ENCODE measurements at places on chromosomes 13 and 19.

DNA sequence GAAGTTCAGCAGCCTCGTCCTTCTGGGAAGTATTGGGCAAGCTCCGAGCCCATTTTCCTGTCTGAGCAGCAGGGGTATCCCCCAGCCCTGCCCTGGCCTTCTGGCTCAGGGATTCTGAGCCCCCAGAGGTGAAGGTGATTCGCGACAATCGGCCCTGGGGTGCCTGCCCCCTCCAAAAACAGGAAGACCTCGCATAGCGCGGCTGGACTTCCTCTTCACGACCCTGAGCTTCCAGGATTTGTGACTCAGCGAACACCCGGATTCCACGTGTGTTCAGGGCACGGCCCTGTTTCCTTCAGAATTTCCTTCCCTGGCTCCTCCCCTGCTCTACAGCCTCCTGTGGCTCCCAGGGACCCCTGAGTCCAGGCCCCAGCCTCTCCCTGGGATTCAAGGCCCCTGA, at the start of gene SEMA6B:
Gene SEMA6B (minus strand): TSS at position 116 of the 400 bp plus-strand sequence. CDS start 1,227 bp downstream, outside the sequence.
- DNase-seq: no peak

DNA sequence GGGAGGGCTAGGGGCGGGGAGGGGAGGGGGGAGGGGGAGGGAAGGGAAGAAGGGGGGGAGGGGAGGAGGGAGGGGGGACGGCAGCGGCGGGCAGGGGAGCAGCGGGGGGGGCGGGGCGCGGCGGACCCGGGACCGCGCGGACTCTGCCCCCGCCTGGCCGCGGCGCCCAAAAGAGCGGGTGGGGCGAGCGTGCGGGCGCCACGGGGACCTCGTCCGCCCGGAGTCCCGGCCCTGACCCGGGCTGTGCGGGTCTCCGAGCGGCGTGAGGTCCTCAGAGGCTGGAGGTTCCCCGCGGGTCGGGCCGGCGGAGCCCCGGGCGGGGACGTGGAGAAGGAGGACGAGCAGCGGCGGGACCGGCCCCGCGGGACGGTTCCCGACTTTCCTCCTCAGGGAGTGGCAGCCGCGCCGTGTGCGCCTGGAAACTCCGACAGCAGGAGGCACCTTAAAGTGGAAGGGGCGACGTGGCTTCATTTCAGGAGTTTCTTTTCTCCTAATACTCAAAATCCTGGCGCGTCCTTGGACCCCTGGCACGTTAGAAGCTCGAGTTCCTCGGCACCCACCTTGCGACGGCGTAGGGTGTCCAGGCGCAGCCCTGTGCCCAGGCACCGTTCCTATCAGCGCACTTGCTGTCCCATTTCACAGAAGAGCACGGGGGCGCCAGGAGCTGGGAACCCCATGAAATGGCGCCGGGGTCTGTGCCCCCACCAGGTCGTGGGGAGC, 518 bp upstream of the PLPP2 start:
- no peak for DNase-seq

DNA sequence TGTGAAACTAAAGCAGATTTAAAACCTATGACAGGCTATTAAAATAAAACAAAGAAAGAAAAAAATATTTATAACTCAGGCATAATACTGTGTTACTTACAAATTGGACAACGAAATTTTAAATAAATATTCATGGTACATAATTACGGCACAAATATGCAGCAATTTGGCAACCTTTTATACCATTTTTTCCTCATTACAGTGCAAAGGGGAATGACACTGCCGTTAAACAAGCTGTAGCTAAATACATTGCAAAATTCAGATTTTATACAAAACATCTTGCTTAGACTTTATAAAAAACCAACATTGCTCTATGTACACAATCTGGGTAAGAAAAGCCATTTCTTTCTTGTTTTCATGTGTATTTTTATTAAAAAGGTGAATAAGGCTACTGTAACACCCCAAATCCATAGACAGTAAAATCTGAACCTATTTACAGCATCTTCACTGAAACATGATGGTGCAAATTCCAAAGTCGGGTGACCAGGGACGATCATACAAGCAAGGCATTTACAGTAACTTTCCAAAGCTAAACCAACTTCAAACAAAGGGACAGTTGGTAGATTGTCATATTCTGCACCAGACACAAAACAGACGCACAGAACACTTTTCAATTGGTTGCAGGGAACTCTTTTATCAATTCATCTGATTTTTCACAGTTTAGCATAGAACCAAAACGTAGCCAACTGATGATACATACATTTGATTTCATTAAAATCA, 45.5 kb downstream of the EFNB2 start:
- DNase-seq: no peak

GRCh38 chr13:109834973-109835720, 48.8 kb upstream of the IRS2 start:
- no peak for DNase-seq

DNA sequence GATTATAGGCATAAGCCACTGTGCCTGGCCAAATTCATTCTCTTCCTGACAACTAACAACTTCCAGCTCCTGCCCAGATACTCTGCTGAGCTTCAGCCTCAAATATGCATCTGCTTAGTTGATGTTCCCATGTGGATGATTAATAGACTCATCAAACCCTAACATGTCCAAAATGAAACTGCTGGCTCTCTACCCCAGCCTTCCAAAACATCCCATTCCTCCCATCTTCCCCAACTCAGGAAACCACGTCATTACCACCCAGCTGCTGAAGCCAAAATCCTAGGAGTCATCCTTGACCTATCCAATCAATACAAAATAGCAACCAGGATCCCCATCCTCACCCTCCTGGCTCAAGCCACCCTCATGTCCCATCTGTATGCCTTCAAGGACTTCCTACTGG, 20.9 kb downstream of the POU2F2 start:
- no peak for DNase-seq

- DNase-seq: no peak
Observed at GRCh38 chr19:30684613-30685012, 312.4 kb downstream of the ZNF536 start.

DNA sequence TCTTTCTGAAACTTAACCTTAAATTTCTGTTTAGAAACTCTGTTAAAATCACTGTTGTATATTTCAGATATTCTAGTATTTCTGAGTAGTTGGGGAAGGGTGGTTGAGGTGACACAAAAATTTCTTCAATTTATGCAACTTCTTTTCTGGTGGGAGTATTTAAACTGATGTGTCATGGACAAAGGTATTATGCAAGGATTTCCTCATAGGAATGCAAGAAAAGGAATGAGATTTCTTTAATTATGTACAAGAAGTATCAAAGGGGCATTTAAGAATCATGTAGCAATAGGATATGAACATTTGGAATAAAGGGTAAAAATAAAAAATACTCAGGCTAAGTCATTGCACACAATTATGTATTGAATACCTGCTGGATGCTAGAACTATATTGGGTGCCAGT, 575.8 kb upstream of the KLF12 start:
- no peak for DNase-seq

DNA sequence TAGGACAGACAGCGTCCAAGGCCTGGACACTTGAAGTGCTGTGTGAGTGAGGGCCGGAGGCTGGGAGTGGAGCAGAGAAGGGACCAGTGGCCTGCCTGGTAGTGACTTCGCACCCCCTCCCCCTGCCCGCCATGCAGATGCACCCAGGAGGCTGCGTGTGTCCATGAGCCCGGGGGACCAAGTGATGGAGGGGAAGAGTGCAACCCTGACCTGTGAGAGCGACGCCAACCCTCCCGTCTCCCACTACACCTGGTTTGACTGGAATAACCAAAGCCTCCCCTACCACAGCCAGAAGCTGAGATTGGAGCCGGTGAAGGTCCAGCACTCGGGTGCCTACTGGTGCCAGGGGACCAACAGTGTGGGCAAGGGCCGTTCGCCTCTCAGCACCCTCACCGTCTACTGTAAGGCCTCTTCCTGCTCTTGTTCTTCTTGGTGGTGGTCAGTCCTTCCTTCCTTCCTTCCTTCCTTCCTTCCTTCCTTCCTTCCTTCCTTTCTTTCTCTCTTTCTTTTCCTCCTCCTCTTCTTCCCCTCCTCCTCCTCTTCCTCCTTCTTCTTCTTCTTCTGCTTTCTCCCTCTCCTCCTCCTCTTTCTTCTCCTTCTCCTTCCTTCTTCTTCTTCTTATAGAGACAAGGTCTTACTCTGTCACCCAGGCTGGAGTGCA, 6.0 kb upstream of the FFAR1 start:
- DNase-seq: no peak

GRCh38 chr19:39555883-39556282, 15.9 kb upstream of the EID2 start:
- no peak for DNase-seq

DNA sequence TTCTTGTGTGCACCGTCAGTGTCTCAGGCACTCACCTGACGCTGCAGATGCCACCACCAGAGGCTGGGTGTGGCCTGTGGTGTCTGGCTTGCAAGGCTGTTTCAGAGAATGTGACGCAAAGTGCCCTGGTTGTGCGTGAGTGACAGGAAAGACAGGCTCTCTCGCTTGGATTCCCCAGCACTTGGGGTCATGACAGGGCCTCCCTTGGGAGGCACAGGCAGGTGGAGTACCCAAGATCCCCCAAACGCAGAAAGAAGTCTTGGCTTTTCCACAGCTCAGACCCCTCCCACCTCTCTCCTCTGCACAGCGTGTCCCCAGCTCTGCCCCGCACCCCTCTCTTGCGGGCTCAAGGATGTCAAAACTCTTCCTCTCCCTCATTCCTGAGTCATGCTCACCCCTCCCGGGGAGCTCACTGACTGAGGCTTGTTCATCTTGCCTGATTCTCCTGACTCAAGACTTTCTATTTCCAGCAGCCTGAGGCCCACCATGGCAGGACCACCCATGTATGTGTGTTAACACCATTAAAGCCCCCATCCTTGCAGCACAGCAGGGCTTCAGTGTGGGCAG, 21.0 kb downstream of the DHX34 start:
- peak; percentile 23 for DNase-seq

- no peak for DNase-seq
Observed at GRCh38 chr13:33799950-33800592, 17.9 kb upstream of the RFC3 start.

- no peak for DNase-seq
Observed at GRCh38 chr19:12137221-12137940, 2.8 kb downstream of the ZNF20 start.

DNA sequence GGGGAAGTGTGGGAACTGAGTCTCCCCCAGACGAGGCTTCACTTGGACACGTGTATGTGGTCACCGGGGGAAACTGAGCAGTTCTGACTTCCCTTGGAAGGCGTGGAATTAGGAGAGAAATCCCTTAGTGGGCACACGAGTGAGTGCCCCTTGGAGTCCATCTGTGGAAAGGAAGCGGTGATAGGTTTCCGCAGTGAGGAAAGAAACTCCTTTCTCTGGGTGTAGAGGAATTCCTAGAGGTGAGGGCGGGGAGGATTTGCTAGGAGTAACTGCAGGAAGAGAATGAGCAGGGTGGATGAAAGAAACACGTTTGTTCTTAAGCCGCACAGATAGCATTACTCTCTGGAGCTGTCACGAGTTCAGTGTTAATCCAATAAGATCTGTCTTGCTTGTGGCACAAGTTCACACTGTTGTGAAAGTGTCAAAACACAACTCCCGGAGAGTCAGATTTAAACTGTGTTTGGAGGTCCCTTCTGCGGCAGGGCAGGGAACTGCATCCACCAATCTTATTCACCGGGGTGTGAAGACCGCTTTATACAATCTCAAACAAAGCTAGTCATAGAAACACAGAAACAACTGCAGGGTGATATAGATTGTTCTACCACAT, 1.2 kb downstream of the KL start:
- DNase-seq: no peak

- no peak for DNase-seq
Observed at GRCh38 chr19:27993619-27994570, 1219.1 kb downstream of the UQCRFS1 start.

- no peak for DNase-seq
Observed at GRCh38 chr13:100917011-100917410, 242.4 kb upstream of the TMTC4 start.

GRCh38 chr13:59103004-59103768, 1060.5 kb downstream of the DIAPH3 start:
- DNase-seq: peak; percentile 66

GRCh38 chr13:91292630-91293221, 54.8 kb upstream of the MIR17HG start:
- DNase-seq: no peak

DNA sequence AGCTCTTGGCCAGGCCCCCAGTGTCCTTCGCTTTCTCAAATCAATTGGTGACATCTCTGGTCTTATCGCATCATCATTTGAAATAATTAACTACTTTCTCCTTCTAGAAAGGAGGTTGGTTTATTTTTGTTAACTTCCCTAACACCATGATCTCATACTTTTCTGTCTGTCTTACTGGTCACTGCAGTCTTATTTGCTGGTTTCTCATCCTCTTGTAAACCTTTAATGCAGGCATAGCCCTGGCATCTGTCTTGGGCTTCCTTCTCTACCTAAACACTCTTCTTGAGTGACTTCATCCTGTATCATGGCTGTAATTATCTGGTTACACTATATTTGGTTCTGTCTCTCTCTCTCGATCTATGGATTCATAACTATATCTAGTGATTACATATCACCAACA, 152.8 kb downstream of the CYSLTR2 start:
- no peak for DNase-seq

- no peak for DNase-seq
Observed at GRCh38 chr19:49712397-49712859, 21.5 kb downstream of the CPT1C start.

DNA sequence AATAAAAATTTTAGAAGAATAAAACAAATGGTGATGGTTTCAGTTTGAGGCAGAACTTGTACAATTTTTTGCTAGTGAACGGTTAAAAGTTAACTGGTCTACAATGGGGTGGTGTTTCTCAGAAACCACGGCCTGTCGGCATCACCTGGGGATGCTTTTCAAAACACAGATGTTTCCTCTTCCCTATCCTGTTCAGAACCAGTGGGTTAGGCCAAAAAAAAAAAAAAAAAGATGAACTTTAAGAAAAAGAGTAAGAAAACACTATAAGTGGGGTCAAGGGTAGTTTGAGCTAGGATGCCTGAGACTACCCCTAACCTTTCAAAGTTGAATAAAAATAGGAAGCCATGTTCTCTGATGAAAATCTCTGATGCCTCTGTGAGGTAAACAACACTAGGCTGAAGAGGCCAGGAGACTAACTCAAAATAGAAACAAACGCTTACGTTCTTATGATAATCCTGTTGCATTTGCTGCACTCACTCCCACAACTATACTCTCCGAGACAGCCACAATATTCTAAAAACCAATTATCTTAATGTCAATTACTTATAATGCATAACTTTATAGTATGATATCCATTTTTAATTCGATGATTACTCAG, 3.3 kb downstream of the MTIF3 start:
- no peak for DNase-seq

DNA sequence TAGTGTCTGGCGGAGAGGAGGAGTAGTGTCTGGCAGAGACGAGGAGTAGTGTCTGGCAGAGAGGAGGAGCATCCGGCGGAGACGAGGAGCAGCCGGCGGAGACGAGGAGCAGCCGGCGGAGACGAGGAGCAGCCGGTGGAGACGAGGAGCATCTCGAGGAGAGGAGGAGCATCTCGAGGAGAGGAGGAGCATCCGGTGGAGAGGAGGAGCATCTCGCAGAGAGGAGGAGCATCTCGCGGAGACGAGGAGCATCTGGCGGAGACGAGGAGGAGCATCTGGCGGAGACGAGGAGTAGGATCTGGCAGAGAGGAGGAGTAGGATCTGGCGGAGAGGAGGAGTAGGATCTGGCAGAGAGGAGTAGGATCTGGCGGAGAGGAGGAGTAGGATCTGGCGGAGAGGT, 18.2 kb downstream of the C13orf46 start:
- DNase-seq: no peak

GRCh38 chr19:38870612-38871011, 7.5 kb downstream of the RINL start:
- no peak for DNase-seq

GRCh38 chr19:41785653-41786052, 10.7 kb upstream of the CEACAM3 start:
- peak; percentile 29 for DNase-seq
